Mononuclear cell (primary cell): ENCODE measurements at places on chromosomes 2 and 18. TPM values are rescaled to one million over a fixed set of nuclear protein-coding genes. Genes with fewer than 3 reads are reported as not detected.

Gene CPO
- total RNA-seq = 0.21 TPM

Gene MAPK4
- total RNA-seq = not detected

Gene WDR75
- total RNA-seq = 60.6 TPM

Gene CCDC141
- 33.9 TPM for total RNA-seq

Gene KRTCAP3
- total RNA-seq = 0.52 TPM
